ENCODE measurements at places on chromosomes 1 and 21.

GRCh38 chr21:42514883-42515228, 1.2 kb downstream of the SLC37A1 start:
- DNase-seq, result no peak

DNA sequence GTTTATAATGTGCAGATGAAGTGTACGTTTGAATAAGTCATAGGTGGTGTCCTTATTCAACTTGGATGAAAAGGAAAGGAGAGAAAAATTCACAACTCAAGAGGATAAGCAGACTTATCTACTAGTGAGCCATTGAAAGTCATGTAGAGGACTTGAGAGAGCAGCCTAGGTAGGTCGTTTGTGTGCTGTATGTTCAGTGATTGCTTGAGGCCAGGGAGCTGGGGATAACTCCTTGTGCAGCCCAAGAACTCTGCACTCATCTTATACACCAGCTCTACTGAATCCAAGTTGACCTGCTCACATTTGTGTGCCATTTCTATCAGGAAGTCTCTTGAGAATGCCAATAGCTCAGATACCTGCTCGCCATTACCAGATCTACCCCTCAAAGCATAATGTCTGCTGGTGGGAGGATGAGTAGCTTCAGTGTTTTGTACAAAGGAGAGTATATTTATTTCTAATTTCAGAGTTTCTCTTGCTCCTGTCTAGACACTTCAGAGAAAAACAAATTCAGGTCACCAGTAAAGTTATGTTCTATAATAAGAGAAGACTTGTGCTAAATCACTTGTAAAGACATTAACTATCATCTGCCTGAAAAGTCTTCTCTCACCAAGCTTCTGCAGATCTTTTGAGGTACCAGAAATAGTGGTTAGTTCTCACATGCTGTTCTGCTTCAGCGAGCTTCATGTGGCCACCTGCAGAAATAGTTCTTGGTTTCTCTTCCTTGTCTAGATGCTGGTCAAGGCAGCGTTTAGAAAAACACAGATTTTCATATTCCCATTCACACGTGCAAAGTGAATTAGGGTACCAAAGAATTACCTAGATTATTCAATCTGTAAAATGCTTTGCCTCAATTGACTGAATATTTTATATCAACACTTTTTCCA, 10.8 kb downstream of the S1PR1 start:
- DNase-seq, result no peak

DNA sequence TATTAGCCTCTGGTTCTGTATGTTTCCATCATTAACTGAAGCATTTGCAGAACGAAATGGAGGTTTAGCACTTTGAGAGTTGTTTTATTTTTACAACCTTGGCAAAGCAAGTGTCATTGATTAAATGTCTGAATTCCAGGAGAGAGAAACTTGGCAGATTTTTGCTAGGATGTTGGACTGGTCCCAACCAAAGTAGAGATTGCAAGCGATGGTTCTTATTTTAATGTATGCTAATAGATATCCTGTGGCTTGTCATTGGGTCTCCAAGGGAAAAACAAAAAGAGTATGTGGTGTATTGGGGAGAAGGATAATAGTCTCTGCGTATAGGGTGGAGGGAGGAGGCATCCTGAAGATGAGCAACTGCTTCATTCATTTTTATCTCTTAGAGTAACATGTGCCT, 457.2 kb upstream of the RUNX1 start:
- peak; percentile 75 for DNase-seq

DNA sequence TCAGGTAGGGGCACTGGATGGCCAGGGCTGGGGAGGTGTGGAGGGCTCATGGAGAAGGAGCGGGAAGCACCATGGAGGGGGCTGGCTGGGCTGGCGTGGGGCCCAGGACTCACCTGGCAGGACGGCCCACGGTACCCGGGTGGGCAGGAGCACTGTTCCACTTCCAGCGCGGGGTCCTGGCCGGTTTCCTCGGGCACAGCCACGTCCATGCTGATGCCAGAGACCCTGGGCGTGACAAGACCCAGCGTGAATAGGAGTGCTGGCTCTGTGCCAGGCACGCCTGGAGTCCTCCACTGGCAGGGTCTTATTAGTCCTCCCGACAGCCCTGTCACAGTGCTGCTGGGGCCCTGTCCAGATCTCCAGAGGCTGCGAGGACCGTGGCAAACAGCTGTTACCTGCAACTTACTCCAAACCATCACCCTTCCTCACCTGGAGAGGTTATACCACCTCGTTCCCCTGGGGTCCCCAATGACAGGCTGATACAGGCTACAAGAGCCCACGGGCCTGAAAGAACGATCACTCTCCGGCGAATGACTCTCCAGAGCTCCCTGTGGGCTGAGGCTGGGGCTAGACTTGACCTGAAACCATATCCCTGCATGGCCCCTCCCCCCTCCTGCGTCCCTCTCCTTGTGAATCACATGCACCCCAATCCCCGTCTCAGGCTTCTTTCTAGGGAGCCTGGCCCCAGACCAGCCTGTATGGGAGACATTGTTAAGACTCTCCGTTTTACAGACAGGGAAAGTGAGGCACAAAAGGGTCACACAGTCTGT, 62.1 kb downstream of the HSPG2 start:
- DNase-seq, result no peak

- DNase-seq, result no peak
These were observed 6.1 kb downstream of the NUP210L start for GRCh38 chr1:154148807-154149206.

DNA sequence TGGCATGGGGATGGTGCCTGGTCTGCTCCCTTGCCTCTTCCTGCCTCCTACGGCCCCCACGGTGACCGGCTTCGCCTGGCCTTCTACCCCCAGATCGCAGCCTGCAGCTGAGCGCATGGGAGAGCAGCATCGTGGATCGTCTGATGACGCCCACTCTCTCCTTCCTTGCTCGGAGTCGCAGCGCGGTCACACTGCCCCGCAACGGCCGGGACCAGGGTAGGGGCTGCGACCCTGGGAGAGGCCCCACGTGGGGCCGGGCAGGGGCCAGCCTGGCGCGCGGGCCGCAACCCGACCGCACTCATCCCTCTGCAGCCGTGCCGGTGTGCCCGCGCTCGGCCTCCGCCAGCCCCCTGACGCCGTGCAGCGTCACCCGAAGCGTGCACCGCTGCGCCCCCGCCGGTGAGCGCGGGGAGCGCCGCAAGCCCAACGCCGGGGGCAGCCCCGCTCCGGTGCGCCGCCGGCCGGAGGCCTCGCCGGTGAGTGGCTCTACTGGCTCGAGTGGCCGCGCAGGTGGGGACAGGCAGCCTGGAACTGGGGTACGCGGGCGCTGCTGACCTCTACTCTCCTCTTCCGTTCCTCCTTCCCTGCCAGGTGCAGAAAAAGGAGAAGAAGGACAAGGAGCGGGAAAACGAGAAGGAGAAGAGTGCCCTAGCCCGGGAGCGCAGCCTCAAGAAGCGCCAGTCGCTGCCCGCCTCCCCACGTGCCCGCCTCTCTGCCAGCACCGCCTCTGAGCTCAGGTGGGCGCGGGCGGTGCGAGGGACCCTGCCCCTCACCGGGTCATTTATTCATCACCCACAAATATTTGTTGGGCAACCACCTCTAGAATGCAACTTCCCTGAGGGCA, 20.4 kb downstream of the MAP7D1 start:
- no peak for DNase-seq

- no peak for DNase-seq
These were observed 30.8 kb downstream of the DUSP10 start for GRCh38 chr1:221711063-221711577.

- no peak for DNase-seq
These were observed 112.9 kb upstream of the ZNF678 start for GRCh38 chr1:227450489-227450888.

- DNase-seq, result no peak
These were observed 15.3 kb downstream of the MAGI3 start for GRCh38 chr1:113405573-113405972.

DNA sequence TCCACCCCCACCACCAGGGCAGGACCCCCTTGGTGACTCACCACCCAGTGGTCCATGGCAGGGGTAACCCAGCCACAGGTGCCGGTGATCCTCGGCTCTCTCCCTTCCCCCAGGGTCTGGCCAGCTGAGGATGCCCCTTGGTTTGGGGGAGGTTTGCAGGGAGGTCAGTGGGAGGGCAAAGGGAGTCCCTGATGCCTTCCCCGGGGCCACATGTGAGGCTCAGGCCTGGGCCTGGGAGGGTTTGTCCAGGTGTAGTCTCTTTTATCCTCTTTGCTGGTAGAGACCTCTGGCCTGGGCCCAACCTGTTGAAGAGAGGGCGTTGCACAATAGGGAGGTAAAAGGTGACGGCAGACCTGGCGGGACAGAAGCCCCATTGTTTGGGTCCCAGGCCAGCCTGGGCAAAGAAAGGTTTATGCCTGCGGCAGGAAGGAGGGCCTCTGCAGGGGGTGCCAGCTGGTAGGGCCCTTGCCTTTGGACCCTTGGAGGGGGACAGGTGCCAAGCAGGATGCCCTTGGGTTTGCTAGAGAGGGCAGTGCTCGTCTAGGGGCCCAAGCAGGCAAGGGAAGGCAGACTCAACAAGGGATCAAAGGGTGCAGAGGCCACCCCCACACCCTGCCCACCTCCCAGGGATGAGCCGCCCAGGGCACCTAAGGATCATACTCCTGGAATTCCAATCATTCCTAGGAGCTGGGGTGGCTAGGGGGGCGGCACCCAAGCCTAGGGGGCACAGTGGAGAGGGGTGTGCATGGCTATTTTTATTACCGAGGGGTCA, 760 bp upstream of the TINAGL1 start:
- no peak for DNase-seq

DNA sequence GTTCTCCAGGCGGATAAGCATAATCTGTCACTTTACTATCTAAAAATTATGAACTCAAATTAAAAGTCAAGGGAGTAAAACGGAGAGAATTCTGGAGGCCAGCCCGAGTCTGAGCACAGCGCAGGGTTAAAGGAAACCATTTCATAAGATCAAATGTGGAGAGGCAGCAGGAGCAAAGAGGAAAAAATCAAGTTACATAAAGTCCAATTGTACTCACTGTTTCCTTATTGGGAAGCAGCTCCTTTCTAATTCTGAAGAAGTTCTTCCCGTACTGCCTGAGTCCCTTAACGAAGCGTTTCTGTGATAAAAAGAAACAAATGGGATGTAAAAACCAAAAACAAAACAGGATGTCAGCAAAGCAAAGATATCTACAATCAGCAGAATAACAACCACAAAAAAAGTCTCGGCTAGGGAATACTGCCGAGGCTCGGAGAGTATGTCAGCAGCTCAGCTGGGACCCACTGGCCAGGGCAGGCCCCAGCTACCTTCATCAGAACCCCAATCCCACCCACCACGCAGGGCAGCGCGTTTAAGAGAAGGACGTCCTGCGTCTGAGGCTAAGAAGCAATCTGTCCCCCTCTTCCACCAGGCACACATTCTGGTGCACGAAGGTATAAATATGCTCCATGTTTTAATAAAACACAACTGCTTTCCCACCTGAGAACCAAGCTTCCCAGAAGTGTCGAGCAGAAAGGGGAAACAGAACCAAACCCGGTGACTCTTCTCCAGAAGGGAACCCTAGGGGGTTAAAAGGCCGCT, 104.8 kb downstream of the SLC45A1 start:
- DNase-seq, result no peak

- DNase-seq, result no peak
These were observed 28.5 kb upstream of the SELENON start for GRCh38 chr1:25771221-25772114.

DNA sequence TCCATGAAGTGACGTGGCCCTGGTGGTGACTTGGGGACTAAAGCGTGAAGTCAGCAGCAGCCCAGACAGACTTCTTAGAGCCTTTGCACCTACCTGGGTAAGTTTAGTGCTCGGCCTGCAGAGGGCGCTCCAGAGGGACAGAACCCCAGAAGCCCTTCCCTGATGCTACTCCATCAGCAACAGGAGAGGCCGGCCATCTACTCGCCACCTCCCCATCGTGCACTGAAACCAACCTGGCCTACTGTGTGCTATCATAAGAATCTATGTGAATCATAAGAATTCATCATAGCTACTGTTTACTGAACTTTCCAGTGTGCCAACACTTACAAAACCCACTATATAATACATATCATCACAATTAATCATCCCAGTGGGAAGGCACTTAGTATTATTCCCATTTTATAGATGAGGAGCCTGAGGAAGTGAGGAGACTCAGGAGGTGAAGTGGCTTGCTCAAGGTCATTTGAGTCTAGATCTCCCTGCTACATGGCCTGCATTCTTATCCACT, 7.9 kb upstream of the EDN2 start:
- no peak for DNase-seq

- no peak for DNase-seq
These were observed 32.7 kb downstream of the RHBG start for GRCh38 chr1:156401681-156402081.

DNA sequence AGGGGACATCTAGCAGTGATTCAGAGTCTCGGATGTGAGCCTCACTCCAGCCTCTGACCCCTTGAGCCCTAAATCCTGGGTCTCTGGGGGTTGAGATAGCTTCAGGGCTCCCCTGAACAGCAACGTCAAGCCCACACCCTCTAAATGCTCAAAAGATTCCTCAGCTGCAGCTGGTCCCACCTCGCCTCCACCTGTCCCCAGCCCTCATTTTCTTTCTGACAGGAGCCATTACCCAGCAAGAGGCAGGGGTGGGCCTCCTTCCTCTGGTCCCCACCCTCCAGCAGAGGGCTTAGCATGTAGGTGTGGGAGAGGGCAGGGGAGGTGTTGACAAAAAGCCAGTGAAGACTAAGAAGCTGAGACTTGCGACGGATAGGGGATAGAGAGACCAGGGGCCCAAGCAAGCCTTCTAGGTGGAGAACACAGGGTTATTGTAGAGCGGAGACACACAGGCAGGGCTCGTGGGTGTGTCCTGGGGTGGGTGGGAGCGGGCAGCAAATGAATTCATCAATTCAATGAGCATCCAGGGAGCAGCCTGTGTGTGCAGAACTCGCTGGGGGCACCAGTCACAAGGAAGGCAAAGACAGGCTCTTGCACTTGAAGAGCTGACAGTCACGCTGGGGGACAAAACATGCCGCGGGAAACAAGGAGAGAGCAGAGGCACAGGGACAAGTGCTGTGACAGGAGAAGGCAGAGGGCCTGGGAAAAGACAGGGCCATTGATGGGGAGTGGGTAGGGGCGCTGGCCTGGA, 48.9 kb upstream of the GOLT1A start:
- no peak for DNase-seq

Data from fibroblast of skin of left biceps (primary cell).